Natural killer cell treated with Interleukin-12 subunit alpha and Interleukin-12 subunit beta and Interleukin-15 and Interleukin-18, amount 100 ng/mL, for 72 hours (primary cell): ENCODE measurements at places on chromosomes 12 and 14. TPM values are rescaled to one million over a fixed set of nuclear protein-coding genes. Genes with fewer than 3 reads are reported as not detected.
A peak's percentile ranks its signal among the peaks of the same experiment; 100 is the strongest.

Gene HEATR5A
- 19.9 TPM for total RNA-seq

Gene C14orf39
- not detected for total RNA-seq

Gene KLHL33
- total RNA-seq, result 0.22 TPM

Gene TSHR
- total RNA-seq, result not detected

Gene IFI27
- total RNA-seq, result 1.5 TPM

Gene PARP2
- total RNA-seq, result 23.7 TPM

- H3K4me1 ChIP-seq, result peaks cover 8% of the 10 kb centered on the region
- DNase-seq, result no peak
- peaks cover 43% of the 10 kb centered on the region for H3K36me3 ChIP-seq
- no peak overlapping the region for H3K27ac ChIP-seq
Measured at GRCh38 chr14:88785911-88786310, 6.8 kb downstream of the EML5 start.

GRCh38 chr14:45364565-45365156, 111.7 kb upstream of the MIS18BP1 start:
- no peak for DNase-seq
- H3K36me3 ChIP-seq, result no peaks in the 10 kb centered on the region
- no peaks in the 10 kb centered on the region for H3K4me1 ChIP-seq
- no peak overlapping the region for H3K4me3 ChIP-seq
- no peaks in the 10 kb centered on the region for H3K27me3 ChIP-seq

DNA sequence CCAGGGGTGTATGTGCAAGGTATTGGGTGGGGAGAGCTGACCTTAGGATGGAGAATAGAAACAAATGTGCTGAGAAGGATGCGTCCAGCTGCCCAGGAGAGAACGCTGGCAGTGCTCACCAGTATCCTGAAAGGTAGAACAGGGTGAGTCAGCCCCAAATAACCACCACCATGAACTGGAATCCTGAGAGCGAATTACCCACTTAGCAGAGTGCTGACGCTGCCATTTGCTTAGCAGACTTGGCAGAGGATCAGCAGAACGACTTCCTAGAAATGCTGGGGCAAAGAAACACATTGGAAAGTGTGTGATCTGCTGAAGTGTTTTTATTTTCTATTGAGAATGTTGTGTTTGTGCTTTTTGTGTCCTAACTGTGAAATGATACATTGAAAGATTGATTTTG, 213.6 kb downstream of the ADGRD1 start:
- H3K36me3 ChIP-seq, result no peaks in the 10 kb centered on the region
- H3K27me3 ChIP-seq, result peaks cover 23% of the 10 kb centered on the region
- no peaks in the 10 kb centered on the region for H3K4me1 ChIP-seq
- no peak for DNase-seq
- H3K27ac ChIP-seq, result no peak overlapping the region

DNA sequence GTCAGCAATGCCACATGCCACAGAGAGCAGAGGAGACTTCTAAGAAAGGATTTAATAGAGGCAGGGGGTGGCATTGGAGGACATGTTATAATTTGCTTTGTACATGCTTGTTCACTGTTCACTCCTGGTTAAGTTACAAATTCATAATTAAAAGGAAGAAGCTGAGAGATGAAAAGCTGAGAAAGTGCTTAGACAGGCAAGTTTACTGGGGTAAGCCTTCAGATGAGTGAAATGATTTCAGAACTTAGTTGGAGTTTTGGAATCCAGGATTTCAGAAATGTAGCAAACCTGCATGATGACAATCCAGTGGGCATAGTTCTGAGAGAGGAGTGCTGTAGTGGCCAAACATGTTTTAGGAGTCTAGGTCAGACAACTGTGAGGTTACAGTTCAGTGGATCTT, 67.3 kb upstream of the FBXO33 start:
- H3K27ac ChIP-seq, result no peak overlapping the region
- no peaks in the 10 kb centered on the region for H3K27me3 ChIP-seq
- no peaks in the 10 kb centered on the region for H3K36me3 ChIP-seq
- no peak for DNase-seq
- H3K4me1 ChIP-seq, result no peaks in the 10 kb centered on the region

GRCh38 chr14:105316577-105316941, 2.0 kb downstream of the PACS2 start:
- no peak overlapping the region for H3K27ac ChIP-seq
- peaks cover 8% of the 10 kb centered on the region for H3K4me1 ChIP-seq
- H3K36me3 ChIP-seq, result no peaks in the 10 kb centered on the region
- DNase-seq, result no peak
- peak overlapping the region; percentile 88 for H3K4me3 ChIP-seq

GRCh38 chr12:59040656-59041055, 120.4 kb upstream of the LRIG3 start:
- H3K4me1 ChIP-seq, result no peaks in the 10 kb centered on the region
- no peak overlapping the region for H3K27ac ChIP-seq
- DNase-seq, result no peak
- no peak overlapping the region for H3K4me3 ChIP-seq

- peak overlapping the region; percentile 87 for H3K27ac ChIP-seq
- H3K4me1 ChIP-seq, result peaks cover 66% of the 10 kb centered on the region
- DNase-seq, result no peak
- H3K27me3 ChIP-seq, result no peaks in the 10 kb centered on the region
Measured at GRCh38 chr12:64666054-64666914, 56.0 kb downstream of the RASSF3 start.

- peak; percentile 89 for DNase-seq
- H3K27ac ChIP-seq, result peak overlapping the region; percentile 56
- H3K4me1 ChIP-seq, result peaks cover 53% of the 10 kb centered on the region
- H3K36me3 ChIP-seq, result no peaks in the 10 kb centered on the region
- H3K27me3 ChIP-seq, result peaks cover 43% of the 10 kb centered on the region
- H3K4me3 ChIP-seq, result peak overlapping the region; percentile 74
Measured at GRCh38 chr14:100640471-100641273, 53.5 kb upstream of the BEGAIN start.

DNA sequence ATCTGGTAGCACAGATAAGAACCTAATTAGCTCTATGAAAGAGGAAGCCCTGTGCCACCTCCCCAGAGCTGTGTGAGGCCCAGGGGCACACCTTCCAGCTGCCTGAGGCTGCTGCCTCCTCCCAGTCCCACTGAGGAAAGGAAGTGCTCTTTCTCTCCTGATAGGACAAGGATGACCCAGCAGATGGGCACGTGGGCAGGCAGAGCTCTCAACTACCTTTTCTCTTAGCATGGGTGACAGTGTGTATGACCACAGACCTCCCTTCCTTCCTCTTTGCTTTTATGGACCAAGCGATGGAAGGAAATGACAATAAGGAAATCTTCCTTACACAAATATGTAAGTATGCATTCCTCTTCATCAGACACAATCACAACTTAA, 127.6 kb upstream of the AMIGO2 start:
- peaks cover 21% of the 10 kb centered on the region for H3K36me3 ChIP-seq
- peak overlapping the region; percentile 81 for H3K27ac ChIP-seq
- H3K27me3 ChIP-seq, result no peaks in the 10 kb centered on the region
- DNase-seq, result no peak

DNA sequence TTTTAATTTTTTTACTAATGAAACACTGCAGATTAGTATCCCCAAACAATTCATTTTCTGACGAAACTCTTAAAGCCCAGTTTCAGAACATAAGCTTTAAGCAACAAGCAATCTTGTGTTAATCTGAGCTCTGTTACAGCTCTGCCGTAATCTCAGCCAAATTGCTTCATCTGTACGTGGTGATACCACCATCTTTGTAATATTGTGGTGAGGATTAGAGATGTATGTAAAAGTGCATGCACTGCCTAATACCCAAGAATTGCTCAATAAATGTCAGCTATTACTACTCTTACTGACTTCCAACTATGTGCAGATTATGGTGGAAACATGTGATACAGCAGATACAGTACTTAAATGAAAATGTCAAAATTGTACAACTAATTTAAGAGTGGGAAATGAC, 1.8 kb downstream of the AKAP5 start:
- H3K27ac ChIP-seq, result peak overlapping the region; percentile 11
- DNase-seq, result no peak
- no peaks in the 10 kb centered on the region for H3K36me3 ChIP-seq
- no peaks in the 10 kb centered on the region for H3K27me3 ChIP-seq
- peak overlapping the region; percentile 26 for H3K4me3 ChIP-seq
- peaks cover 22% of the 10 kb centered on the region for H3K4me1 ChIP-seq

DNA sequence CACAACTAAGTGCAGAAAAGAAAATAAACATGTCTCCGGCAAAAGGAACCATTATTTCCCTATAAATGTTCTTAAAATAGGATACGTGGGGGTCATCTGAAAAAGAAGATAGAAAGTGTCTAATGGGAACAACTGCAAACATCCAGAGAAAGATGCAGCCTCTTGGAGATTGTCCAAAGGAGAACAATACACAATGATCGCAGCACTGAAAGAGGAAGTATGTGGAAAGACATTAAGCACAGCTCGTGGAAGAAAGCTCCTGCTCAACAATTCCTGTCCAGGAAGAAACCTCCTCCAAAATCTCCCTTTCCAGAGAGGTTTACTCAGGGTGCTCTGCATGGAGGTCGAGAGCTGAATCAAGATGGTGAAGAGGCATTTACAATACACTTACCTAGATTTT, 2.5 kb upstream of the LALBA start:
- H3K4me1 ChIP-seq, result no peaks in the 10 kb centered on the region
- no peaks in the 10 kb centered on the region for H3K36me3 ChIP-seq
- H3K4me3 ChIP-seq, result no peak overlapping the region
- DNase-seq, result no peak
- peaks cover 43% of the 10 kb centered on the region for H3K27me3 ChIP-seq

DNA sequence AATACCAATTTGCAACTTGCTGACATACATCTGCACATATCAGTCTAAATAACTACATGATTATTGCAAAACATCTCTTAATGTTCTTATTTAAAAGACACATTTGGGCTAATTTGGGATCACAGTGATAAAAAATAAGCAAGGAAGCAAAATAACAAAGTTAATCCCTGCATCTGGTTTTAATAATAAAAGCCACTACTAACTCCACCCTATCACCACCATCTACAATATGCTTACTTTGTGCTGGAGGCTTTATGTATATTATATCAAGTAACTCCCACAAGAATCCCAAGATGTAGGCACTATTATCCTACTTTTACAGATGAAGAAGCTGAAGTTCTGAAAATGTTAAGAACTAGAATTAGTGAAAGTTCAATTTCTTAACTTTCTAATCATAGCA, 45.7 kb downstream of the TAOK3 start:
- H3K4me3 ChIP-seq, result no peak overlapping the region
- H3K4me1 ChIP-seq, result peaks cover 34% of the 10 kb centered on the region
- no peaks in the 10 kb centered on the region for H3K27me3 ChIP-seq

DNA sequence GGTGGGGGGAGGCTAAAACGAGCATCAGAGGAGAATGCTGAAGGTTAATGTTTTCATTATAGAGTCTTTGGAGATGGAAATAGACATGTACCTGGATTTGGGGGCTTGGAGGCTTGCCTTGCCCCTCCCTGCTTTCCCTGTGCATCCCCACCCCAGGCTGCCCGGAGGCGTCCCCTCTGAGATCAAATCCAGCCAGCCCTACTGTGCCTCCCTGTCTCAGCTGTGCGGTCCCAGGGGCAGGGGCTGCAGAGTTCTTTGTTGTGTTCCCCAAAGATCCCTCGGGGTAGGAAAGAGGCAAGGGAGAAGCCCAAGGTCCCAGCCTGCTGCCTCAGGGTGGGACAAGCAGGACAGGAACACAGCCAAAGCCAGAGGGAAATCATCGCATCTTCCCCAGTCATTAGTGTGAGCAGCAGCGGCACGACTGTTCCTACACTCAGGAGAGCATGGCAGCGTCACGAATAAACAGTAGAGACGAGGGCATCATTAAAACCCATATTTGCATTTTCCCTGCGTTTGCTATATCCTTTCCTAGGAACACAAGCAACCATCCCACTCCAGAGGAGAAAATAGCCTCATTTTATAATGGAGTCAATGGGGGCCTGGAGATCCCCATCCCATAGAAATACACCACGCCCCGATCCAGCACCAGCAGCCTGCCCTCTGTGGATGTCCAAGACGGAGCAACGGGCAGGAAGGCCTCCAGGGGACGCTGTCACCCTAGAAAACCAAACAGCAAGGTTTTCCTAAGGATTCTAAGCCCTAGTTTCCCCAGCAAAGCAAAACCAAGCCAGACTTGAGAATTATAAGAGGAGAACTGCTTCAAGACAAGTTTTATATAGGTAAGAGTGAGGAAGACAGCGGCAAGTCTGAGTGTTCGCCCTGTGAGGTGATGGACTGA, 32.4 kb downstream of the ANO2 start:
- H3K27me3 ChIP-seq, result peaks cover 21% of the 10 kb centered on the region
- no peak overlapping the region for H3K4me3 ChIP-seq
- H3K36me3 ChIP-seq, result no peaks in the 10 kb centered on the region
- H3K4me1 ChIP-seq, result no peaks in the 10 kb centered on the region
- no peak overlapping the region for H3K27ac ChIP-seq

GRCh38 chr12:113818833-113819232, 147.3 kb downstream of the RBM19 start:
- H3K36me3 ChIP-seq, result no peaks in the 10 kb centered on the region
- no peak overlapping the region for H3K27ac ChIP-seq
- no peak overlapping the region for H3K4me3 ChIP-seq
- H3K4me1 ChIP-seq, result no peaks in the 10 kb centered on the region
- no peaks in the 10 kb centered on the region for H3K27me3 ChIP-seq
- DNase-seq, result no peak

DNA sequence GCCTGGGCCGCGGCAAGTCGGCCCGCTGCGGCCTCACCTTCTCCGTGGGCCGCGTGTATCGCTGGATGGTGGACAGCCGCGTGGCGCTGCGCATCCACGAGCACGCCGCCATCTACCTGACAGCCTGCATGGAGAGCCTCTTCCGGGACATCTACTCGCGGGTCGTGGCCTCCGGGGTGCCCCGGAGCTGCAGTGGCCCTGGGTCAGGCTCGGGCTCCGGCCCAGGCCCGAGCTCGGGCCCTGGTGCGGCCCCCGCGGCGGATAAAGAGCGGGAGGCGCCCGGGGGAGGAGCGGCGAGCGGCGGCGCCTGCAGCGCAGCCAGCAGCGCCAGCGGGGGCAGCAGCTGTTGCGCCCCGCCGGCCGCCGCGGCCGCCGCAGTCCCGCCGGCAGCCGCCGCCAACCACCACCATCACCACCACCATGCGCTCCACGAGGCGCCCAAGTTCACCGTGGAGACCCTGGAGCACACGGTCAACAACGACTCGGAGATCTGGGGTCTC, 226.2 kb upstream of the CRY1 start:
- DNase-seq, result no peak
- no peak overlapping the region for H3K27ac ChIP-seq
- H3K36me3 ChIP-seq, result no peaks in the 10 kb centered on the region
- peak overlapping the region; percentile 87 for H3K4me3 ChIP-seq
- H3K27me3 ChIP-seq, result peaks cover 8% of the 10 kb centered on the region
- H3K4me1 ChIP-seq, result peaks cover 36% of the 10 kb centered on the region

- DNase-seq, result no peak
- H3K27me3 ChIP-seq, result no peaks in the 10 kb centered on the region
- peak overlapping the region; percentile 100 for H3K27ac ChIP-seq
- peak overlapping the region; percentile 87 for H3K4me3 ChIP-seq
Measured at GRCh38 chr14:92513966-92514843, 624 bp downstream of the RIN3 start.

- peaks cover 8% of the 10 kb centered on the region for H3K27me3 ChIP-seq
- H3K4me3 ChIP-seq, result no peak overlapping the region
- H3K4me1 ChIP-seq, result no peaks in the 10 kb centered on the region
- H3K27ac ChIP-seq, result no peak overlapping the region
- no peak for DNase-seq
Measured at GRCh38 chr14:51681411-51681810, 29.7 kb downstream of the FRMD6 start.

GRCh38 chr14:100867631-100868315, 35.7 kb downstream of the RTL1 start:
- H3K4me1 ChIP-seq, result peaks cover 9% of the 10 kb centered on the region
- H3K27me3 ChIP-seq, result no peaks in the 10 kb centered on the region
- DNase-seq, result peak; percentile 16
- H3K4me3 ChIP-seq, result no peak overlapping the region

- H3K27ac ChIP-seq, result peak overlapping the region; percentile 97
- no peak for DNase-seq
- H3K4me3 ChIP-seq, result peak overlapping the region; percentile 83
- no peaks in the 10 kb centered on the region for H3K27me3 ChIP-seq
- H3K4me1 ChIP-seq, result peaks cover 37% of the 10 kb centered on the region
Measured at GRCh38 chr12:68158432-68158831, 1.1 kb downstream of the IFNG start.
